Motor neuron (in vitro differentiated cells): ENCODE measurements at places on chromosomes 6 and 20. TPM values are rescaled to one million over a fixed set of nuclear protein-coding genes. Genes with fewer than 3 reads are reported as not detected.

RHAG gene
- not detected in 2 replicates for total RNA-seq

GRCh38 chr6:148885136-148885865 lies 138.5 kb downstream of the UST start:
- no peak for ATAC-seq

GRCh38 chr6:38695227-38695900 lies 7.6 kb downstream of the GLO1 start:
- no peak for ATAC-seq

NINL gene
- 17.9 and 19.0 TPM in 2 replicates for total RNA-seq

- ATAC-seq: no peak
Observed at GRCh38 chr6:30618270-30618797, 694 bp downstream of the MRPS18B start.

- ATAC-seq: no peak
Observed at GRCh38 chr20:44024820-44025580, 110.3 kb downstream of the TOX2 start.

DNA sequence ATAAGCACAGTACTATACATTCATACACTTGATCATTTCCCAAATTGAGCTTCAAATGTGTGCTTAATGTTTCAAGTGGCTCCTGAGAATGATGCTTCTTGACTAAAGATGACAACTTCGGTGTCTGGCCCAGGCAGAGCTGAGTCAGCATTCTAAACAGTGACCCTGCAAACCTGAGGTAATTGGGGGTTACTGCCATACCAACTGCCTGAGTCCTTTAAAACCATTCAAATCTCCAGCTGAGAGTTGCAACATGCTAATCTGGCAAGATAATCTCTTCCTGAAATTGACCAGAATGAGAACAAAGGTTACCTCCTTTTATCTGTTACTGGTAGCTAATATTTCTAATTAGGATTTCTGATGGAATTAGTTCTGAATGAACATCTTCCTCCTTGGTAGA lies 8.2 kb downstream of the BACH2 start:
- ATAC-seq: no peak

ZC2HC1B gene
- total RNA-seq: 0.36 TPM in 1 of 2 replicates, not detected in the other

SLC22A7 gene
- total RNA-seq: not detected in 2 replicates

DNA sequence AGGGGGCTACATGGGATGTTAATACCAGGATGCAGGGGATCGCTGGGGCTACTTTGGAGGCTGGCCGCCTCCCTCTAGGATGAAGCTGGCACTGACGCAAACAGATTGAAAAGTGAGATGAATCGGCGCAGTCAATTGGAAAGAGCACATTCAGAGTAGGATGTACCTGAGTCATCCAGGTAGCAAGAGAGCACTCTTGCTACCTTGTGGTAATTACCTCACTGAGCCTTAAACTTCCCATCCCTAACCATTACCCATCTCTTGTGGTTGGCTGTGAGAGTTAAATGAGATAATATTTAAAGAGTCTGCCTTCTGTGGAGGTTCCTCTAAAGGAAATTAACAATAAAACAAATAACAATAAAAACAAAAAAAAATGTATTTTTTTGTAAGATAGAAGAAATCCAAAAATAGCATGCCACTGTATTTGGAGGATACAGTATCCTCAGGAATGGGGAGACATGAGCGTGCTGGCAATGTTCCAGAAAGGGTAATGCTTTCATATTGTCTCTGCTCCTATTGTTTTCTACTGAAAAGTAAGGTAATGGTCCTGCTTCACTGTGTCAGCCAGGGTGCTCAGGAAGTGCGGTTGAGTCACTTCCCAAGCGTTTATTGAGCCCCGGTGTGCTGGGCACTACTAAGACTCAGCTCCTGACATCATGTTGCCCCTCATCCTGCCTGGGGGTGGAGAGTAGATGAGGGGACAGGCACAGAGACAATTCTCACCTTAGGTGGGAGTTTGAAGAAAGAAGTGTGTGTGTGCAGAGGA lies 301.1 kb downstream of the EYA4 start:
- no peak for ATAC-seq

GRCh38 chr6:107308677-107309076 lies 150.7 kb downstream of the PDSS2 start:
- no peak for ATAC-seq

OOEP gene
- total RNA-seq: 0.81 TPM in 1 of 2 replicates, not detected in the other

GRCh38 chr6:168640181-168640580 lies 199.2 kb downstream of the SMOC2 start:
- ATAC-seq: no peak

DNA sequence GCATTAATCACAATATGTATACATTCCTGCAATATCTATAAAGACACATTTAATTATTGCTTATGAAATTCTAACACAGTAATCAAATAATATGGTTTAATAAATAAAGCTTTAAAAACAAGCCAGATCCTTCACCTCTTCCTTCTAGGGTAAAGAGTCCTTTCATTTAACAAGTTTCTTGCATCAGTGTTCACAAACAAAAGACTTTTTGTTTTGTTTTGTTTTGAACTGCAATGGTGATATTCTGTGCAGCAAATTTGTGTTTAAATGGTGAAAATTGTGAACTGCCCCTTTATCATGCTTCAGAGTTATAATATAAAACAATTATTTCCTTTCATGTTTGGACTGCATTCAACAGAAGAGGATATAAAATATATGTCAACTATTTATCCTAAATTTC lies 177.3 kb downstream of the EPHA7 start:
- no peak for ATAC-seq

GRCh38 chr6:129623008-129623732 lies 86.8 kb downstream of the ARHGAP18 start:
- ATAC-seq: no peak

GRCh38 chr6:16967470-16967817 lies 134.4 kb upstream of the STMND1 start:
- ATAC-seq: no peak

- ATAC-seq: no peak
Observed at GRCh38 chr6:123909989-123910388, 106.3 kb downstream of the NKAIN2 start.

DNA sequence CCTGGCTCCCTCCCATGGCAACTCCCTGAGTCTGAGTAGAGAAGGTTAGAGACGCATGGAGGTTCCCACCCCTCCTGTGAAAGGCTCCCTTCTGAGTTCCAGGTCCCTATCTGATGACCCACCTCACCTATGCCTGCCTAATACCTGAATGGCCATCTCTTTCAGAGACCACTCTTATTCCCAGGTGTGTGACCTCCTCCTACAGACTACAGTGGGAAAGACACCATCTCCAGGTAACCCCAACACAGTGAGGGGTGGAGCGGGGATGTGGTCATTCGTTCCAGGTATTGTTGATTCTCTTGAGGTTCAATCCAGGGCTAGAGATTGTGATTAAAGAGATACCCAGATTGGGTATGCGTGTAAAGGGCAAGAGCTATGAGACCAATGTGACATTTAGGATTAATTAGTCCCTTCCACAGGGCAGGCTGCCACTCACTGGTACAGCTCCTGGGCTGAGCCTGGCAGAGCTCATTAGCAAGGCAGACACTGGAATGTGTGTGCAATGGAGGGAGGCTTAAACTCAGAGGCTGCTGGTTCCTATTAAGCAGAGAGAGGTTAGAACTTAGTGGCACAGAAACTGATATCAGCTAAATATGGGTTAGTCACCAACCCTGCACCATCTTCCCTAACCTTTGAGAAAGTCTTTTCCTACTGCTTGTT lies 46.5 kb upstream of the IER3 start:
- ATAC-seq: no peak

- no peak for ATAC-seq
Observed at GRCh38 chr20:19921284-19921793, 95.8 kb upstream of the NAA20 start.

GRCh38 chr20:48624315-48625020 lies 203.3 kb downstream of the PREX1 start:
- no peak for ATAC-seq

GRCh38 chr6:83708970-83709747 lies at the start of gene SNAP91:
SNAP91 (minus strand) TSS chr6:83709101; CDS start chr6:83707927, 1,174 bp downstream.
- ATAC-seq: peak; percentile 92

DNA sequence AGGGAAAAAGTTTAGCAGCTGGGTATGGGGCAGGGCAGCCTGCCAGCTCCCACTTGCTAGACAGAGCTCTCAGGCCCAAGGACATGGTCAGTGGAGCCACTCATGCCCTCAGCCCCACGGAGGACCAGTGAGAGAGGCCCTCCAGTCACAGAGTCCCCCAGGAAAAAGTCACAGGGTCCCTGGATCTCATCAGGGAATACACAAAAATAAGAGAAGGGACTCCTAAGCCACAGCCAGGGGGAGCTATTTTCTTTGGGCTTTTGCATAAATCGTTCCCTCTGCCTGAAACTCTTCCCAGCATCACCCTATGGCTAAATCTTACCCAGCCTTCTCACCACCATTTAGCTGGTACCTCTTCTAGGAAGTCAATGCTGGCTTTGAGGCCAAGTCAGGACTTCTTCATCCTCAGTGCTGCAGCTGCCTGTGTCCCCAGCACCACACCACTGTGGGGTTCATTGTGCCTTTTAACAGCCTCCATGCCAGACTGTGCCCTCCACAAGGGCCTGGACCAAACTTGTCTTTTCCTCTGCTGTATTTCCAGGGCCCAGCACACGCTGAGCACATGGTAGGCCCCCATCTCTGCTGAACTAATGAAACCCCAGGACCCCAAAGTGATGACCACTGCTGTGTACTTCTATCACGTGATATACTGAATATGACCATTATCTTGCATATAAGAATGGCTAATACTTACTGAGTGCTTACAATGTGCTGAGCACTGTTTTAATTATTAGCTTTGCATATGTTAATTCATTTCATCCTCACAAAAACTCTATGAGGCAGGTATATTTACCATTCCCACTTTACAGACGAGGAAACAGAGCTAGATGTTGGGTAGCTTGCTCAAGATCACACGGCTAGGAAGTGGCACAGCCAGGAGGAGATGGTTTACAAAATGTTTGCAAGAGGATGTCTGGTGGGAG lies 2.0 kb downstream of the ZNF335 start:
- ATAC-seq: peak; percentile 1

DNA sequence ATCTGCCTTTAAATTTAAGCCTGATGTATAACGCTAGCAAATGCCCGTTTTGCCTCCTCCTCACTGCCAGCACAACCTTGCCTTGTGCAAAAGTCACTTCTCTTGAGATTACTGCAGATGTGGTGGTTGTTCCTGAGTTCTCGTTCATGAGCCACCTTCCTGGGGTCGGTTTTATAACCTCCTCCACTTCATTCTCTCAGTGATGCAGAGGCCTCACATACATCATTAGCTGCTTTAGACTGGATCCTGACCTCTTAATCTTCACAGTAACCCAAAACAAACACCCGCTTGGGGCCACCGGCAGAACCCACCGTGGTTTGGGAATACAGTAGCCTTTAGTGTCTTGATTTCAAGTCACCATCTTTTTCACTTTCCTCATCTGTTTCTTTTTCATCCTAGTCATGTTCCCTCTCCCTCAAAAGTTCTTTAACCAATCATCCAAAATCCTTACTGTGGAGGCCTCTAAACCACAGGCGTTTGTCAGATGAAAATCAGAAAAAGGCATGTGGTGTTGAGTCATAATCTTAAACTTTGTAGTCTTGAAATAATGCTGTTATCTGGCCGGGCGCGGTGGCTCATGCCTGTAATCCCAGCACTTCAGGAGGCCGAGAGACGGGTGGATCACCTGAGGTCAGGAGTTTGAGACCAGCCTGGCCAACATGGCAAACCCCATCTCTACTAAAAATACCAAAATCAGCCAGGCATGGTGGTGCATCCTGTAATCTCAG lies 430.3 kb upstream of the SOX4 start:
- peak; percentile 27 for ATAC-seq

PPIL6 gene
- total RNA-seq: 0.86 and 0.87 TPM in 2 replicates

DNA sequence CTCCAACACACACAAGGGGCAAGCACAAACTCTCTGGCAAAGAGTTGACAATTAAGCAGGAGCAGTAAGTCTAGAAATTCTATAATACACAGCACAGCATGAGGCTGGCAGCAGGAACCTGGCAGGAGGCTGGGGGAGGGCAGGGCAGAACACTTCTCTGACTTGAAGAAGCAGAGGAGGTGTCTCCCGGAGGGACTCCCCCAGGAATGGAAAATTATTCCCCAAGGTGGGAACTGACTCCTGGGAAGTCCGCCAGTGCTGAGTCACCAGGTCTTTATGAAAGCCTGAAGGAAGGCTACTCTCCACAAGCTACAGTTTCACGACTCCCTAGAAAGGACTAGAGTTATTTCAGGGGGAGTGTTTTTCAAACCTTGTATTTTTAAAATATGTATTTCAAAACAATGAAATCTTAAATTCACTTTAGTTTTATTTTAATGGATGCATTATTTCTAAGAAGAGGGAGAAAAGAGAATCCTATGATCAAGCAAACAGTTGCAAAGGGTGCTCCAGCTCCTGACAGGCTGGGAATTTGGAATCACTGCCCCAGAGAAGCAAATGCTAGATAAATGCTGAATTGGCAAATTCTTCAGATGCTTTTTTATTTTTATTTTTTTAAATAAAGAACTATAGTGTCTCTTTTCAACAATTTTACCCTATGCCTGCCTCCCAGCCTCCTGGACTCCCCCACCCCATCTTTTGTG lies 192.8 kb downstream of the LY86 start:
- peak; percentile 18 for ATAC-seq

GRCh38 chr20:60506061-60506460 lies 547.8 kb downstream of the CDH26 start:
- no peak for ATAC-seq

DNA sequence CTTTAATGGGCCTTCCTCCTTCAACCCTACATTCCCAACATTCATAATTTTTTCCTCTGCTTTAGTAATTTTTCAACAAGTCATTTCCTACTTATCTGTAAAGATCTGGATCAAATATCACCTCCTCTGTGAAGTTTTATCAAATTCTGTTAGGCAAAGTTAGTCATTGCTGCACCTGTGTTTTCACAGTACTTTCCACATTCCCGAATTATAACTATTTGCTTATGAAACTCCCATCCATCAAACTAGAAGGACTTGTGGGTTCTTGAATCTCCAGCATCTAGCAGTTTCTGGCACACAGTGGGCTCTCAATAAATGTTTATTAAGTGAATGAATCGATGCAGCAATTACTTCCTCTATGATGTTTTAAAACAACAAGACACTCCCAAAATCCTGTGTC lies 257.6 kb downstream of the HDGFL1 start:
- no peak for ATAC-seq

- ATAC-seq: peak; percentile 86
Observed at GRCh38 chr6:42505385-42505718, 53.6 kb upstream of the TRERF1 start.

MCM8 gene
- 20.2 and 21.1 TPM in 2 replicates for total RNA-seq

DNA sequence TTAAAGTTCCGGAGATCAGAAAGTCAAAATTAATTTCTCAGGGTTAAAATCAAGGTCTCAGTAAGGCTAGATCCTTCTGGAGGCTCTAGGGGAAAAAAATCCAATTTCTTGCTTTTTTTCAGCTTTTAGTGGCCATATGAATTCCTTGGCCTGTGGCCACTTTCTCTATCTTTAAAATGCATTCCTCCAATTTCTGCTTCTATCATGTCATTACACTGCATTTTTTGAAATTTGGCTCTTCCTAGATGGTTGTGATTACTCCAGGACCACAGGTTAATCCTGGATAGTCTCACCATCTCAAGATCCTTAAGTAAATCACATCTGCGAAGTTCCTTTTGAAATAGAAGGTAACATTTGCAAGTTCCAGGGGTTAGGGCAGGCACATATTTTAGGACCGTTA lies 1294.9 kb upstream of the CITED2 start:
- ATAC-seq: no peak

SLC13A3 gene
- total RNA-seq: 0.97 and 1.6 TPM in 2 replicates
